Activated naive CD8-positive, alpha-beta T cell treated with anti-CD3 and anti-CD28 coated beads, Interleukin-2, amount 10 ng/mL, durations not matched to agents 7 days and 5 days (primary cell): ENCODE measurements at places on chromosomes 6 and 20. TPM values are rescaled to one million over a fixed set of nuclear protein-coding genes. Genes with fewer than 3 reads are reported as not detected.

VNN1 gene
- not detected for total RNA-seq

RHAG gene
- not detected for total RNA-seq

CDH4 gene
- total RNA-seq: 0.20 TPM

PAK5 gene
- not detected for total RNA-seq

DNA sequence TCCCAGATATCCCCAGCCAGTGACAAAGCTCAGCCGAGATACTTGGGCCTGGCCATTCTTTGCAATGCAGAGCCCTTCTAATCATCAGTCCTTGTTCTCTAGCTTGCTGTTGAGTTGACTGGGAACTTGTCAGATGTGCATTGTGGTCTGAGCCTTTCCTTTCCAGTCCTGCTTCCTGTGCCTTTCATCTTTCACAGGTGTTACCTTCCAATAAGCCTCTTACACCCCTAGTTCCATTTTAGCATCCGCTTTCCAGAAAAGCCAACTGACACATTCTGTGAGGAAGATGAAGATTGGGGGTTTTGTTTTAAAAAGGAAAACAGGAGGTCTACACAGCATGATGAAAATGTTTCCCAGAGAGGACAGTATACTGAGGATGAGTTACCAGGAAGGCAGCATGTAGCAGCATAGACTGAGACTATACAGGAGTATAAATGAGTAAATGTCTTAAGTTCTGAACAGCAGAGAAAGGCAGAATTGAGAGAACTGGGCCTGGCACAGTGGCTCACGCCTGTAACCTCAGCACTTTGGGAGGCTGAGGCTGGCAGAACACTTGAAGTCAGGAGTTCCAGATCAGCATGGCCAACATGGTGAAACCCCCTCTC is 5.6 kb upstream of the CEP85L start:
- no peak for DNase-seq

- DNase-seq: no peak
Measured at GRCh38 chr20:43220612-43221011, 30.9 kb upstream of the PTPRT start.

DNA sequence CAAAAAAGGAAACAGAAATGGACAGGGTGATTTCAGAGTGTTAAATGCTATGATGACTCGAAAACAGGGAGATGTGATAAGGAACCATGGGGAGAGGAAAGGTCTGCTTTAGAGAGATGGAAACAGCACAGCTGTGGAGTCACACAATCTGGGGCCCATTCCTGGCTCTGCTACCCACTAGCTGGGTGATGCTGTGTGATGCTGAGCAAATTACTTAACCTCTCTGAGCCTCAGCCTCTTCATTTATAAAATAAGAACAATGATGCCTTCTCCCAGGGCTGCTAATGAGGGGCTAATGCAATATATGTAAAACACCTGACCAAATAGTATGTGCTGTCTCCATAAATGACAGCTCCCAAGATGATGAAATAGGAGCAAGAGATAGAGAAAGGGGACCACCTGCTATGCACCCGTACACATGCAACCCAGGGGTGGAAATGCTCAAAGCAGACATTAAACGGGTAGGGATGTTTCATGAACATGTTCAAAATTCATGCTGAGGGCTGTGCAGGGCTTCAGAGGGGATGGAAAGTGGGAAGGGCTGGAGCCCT is 27.7 kb downstream of the MDGA1 start:
- no peak for DNase-seq

DNA sequence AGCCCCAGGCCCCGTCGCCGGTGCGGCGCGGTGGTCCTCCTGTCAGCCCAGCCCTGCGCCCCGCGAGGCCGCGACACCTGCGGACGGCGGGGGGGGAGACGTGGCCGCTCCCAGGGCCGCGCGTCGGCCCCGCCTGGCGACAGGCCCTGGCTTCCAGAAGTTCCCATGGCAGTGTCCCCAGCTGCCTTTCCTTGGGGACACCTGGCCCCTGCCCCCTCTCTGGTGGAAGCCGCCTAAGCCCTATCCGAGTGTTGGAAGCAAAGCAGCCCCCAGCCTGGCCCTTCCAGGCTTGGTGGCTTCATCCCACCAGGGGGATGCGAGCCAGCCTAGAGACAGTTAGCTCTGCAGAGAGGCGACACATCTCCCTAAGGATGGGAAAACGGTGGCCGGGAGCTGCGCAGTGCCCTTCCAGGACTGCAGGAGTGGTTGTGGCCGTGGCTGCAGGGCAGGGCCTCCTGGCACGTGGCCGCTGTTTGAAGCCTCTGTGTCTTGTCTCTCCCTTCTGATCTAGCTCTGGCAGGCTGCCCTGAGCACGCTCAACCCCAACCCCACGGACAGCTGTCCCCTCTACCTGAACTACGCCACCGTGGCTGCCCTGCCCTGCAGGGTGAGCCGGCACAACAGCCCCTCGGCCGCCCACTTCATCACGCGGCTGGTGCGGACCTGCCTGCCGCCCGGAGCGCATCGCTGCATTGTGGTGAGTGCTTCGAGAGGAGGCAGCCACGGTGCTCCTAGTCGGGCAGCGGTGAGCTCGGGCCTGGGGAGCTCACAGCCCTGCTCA is 816 bp downstream of the NPEPL1 start:
- peak; percentile 65 for DNase-seq

SLC22A16 gene
- total RNA-seq: not detected

DNA sequence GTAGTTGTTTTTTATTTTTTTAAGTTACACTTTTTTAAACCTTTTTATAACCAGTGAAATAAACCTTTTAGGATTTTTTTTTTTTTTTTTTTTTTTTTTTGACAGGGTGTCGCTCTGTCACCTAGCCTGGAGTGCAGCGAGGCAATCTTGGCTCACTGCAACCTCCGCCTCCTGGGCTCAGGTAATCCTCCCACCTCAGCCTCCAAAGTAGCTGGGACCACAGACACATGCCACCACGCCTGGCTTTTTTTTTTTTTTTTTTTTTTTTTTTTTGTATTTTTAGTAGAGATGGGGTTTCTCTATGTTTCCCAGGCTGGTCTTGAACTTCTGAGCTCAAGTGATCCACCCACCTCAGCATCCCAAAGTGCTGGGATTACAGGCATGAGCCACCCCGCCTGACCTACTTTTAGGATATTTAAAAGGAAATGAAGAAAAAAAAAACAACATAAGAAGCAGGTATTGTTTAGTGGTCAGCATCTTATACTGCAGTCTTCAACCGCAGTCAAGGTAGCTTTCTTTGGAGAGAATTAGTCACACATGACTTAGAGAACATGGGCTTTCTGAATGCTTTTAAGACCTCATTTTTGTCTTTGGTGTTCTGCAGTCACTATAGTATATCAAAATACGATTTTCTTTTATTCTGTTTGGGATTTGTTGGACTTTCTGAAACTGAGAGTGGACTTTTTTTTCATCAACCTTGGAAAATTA is 1.6 kb downstream of the POLR1H start:
- DNase-seq: no peak

GRCh38 chr6:1605004-1605892 is 4.5 kb upstream of the FOXC1 start:
- DNase-seq: peak; percentile 59

NFKBIL1 gene
- total RNA-seq: 17.6 TPM

KCNK5 gene
- total RNA-seq: 8.5 TPM

KHDC1L gene
- not detected for total RNA-seq

SLC44A4 gene
- total RNA-seq: not detected

GRCh38 chr20:58223358-58223941 is 5.0 kb downstream of the ANKRD60 start:
- no peak for DNase-seq

DNA sequence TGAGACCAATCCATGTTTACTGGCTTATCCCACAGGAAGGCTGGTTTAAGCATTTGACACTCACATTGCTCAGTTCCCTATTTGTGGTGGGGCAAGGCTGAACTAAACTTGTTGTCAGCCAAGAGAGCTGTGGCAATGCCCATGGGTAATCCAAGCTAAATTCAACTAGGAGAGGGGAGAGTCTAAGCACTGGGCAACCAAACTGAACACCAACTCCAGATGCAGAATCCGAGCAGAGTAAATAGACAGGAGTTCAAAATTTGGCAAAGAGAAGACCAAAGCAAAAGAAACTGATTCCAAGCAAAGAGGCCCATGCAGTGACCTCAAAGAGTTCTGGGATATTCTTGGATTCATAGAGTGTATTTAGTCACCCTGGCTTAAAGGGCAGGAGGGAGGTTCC is 106.5 kb upstream of the NT5E start:
- DNase-seq: no peak

DNA sequence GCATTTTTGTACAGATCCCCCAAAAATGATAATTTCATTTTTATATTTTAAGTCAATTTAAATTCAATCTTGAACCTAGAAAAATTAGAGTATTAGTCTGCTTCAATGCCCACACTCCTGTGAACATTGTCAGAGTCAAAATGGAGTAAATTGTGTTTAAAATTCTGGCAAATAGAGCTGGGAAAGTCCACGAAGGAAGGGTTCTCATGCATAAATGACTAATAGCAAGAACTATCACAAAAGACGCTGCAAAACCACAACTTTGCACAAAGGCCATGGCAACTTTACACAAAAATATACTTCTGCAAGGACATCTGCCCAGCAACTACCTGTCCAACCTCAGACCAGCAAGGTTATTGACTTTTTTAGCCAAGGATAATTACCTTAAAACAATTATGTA is 203.2 kb upstream of the SMLR1 start:
- no peak for DNase-seq

WFDC2 gene
- not detected for total RNA-seq

FHL5 gene
- total RNA-seq: not detected

- no peak for DNase-seq
Measured at GRCh38 chr6:53718597-53719460, 53.3 kb upstream of the KLHL31 start.
